Eye (tissue), 1 donor: ENCODE measurements at places on chromosomes 2 and 18.

- DNase-seq: no peak
These were observed 55.2 kb upstream of the COBLL1 start for GRCh38 chr2:164896634-164897355.

DNA sequence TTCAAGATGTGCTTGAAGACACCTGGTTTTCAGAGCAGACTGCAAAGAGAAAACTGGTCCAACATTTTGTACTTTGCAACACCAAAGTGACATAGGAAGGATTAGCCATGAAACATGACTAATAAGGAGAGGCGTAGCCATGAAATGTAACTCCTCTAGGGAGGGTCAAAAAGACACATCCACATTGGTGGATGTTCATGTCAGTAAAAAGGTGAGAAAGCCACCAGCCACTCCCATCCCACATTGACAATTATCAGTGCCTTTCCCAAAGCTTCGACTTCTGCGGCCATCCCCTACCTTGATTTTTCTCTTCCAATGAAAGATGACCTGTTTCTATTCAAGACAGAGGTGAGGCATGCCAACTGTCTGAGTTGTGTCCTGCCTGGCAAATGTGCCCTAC, 223.2 kb downstream of the ALK start:
- no peak for DNase-seq

DNA sequence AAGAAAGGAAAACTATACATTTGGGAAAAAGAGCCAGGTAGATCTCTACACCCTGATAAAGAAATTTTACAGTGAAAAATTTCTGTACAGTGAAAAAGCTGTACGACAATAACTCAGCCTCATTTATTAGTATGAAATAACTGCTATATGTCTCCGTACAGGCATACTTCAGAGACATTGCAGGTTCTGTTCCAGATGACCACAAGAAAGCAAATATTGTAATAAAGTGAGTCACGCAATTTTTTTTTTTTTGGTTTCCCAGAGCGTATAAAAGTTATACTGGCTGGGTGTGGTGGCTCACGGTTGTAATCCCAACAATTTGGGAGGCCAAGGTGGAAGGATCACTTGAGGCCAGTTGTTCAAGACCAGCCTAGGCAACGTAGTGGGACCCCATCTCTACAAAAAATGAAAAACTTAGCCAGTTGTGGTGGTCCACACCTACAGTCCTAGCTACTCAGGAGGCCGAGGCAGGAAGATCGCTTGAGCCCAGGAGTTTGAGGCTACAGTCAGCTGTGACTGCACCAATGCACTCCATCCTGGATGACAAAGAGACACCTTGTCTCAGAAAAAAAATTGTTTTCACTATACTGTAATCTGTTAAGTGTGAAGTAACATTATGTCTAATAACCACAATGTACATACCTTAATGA, 28.2 kb upstream of the AMMECR1L start:
- DNase-seq: no peak

DNA sequence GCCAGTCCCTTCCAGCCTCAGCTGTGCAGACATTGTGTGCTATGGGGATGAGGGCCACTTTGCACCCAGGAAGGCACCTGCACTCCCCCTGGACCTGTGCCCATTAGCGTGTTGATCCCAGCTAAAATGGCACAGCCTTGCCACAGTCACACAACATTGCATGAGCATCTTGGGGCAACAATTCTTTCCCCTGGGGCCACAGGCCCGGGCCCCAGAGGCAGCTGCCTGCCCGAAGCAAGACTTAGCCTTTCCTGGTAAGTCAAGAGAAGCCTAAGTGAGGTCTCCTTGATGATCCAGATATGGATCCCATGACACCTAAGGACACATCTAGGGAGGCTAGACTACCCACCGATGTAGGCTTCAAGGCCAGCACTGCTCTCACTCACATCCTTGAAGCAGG, 202.1 kb downstream of the BCL11A start:
- DNase-seq: no peak

GRCh38 chr18:58032233-58032632, 11.8 kb upstream of the NEDD4L start:
- peak; percentile 55 for DNase-seq

DNA sequence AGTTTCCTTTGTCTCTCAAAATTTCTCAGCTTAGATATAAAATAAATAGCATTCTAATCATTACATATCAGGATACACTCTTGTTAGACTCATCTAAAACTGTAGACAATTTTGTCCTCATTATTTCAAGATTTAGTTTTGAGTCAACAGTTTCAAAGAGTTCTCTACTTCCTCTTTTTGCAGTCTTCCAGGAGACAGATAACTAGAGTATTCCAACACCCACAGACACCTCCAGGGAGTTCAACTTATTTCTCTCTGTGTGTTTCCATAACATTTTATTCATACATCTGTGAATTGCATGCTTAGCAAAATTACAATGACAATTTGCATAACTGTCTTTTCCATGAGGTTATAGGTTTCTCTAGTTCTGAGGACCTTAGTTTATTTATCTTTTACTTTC, 166.6 kb upstream of the HNMT start:
- DNase-seq: no peak

GRCh38 chr2:228039752-228040534, 141.5 kb downstream of the SPHKAP start:
- peak; percentile 43 for DNase-seq

DNA sequence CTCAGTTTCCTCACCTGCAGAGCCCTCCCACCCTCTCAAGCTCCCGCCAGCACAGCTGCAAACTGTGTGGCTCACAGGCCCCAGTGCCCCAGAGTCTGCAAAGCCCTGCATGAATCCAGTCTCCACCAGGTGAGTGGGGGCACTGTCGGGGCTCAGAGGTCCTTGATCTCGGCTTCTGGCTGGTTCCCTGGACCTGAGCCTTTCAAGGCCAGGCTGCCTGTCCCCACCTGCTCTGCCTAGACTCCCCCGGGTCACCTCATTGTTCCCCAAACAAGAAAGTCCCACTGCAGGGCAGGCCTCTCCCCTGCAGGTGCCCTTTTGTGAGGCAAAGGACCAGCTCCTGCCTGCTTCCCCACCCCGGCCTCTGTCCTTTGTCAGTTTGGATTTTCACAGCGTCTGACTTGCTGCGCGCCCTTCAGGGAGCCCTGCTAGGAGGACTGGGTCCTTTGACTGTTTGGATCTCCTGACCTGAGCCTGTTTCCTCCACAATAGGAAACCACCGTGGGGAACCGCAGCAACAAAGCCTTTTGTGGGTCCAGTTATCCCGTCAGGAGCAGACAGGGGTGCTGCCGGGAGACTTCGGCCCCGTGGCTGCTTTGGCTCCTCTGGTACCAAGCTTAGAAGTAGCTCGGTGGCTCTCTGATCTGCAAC, 200.5 kb upstream of the HDAC4 start:
- DNase-seq: peak; percentile 21

DNA sequence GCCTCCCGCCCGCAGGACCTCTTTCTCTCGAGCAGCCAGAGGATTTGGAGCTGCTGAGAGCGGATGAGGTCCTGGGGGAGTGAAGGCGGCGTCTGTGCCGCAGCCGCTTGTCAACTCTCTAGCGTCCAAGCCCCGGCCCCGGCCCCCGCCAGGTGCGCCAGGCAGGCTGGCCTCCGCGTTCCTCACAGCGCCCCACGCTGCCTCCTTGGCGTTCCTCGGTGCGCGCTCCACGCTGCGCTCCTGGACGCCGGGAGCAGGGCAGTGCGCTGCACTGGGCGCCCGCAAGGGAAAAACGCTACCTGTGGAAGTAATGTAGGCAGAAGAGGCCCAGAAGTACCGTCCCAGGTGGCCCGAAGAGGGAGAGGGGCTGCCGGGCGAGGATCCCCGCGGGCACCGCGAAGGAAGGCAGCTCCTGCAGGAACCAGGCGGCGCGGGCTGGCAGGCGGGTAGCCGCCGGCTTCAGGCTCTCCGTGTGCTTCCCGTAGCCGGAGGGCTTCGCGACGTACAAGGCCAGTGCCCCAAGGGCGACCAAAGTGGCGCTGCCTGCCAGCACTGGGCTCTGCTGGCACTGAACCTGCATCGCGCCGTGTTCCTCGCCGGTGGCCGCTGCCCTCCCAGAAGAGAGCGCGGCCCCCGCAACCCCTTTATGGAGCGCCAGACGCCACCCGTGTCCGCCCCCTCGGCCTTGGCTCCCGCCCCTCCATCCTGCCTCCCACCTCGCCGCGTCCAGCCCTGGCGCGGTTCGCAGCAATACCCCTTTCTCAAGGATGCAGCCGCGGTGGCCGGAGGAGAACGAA, at the start of gene SRD5A2:
Gene SRD5A2, minus strand, starts transcription at position 618 of the 797 bp plus-strand sequence. Its CDS starts 38 bp downstream, at position 580.
- DNase-seq: peak; percentile 37
